ENCODE measurements at places on chromosomes 13 and 19.

DNA sequence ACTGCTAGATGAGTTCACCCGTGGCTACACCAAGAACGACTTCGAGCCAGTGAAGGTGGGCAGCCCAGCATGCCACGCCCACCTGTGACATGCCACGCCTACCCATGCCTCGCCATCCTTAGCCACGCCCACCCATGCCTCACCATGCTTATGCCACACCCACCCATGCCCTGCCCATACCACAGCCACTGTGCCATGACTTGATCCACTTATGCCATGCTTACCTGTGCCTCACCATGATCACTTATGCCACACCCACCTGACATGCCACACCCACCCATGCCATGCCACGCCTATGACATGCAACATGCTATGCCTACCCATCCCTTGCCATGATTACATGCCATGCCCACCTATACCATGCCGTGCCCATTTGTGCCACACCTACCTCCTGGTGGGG, 12.9 kb upstream of the USE1 start:
- peak; percentile 25 for DNase-seq

GRCh38 chr19:525857-526419, 5.6 kb upstream of the CDC34 start:
- no peak for DNase-seq

DNA sequence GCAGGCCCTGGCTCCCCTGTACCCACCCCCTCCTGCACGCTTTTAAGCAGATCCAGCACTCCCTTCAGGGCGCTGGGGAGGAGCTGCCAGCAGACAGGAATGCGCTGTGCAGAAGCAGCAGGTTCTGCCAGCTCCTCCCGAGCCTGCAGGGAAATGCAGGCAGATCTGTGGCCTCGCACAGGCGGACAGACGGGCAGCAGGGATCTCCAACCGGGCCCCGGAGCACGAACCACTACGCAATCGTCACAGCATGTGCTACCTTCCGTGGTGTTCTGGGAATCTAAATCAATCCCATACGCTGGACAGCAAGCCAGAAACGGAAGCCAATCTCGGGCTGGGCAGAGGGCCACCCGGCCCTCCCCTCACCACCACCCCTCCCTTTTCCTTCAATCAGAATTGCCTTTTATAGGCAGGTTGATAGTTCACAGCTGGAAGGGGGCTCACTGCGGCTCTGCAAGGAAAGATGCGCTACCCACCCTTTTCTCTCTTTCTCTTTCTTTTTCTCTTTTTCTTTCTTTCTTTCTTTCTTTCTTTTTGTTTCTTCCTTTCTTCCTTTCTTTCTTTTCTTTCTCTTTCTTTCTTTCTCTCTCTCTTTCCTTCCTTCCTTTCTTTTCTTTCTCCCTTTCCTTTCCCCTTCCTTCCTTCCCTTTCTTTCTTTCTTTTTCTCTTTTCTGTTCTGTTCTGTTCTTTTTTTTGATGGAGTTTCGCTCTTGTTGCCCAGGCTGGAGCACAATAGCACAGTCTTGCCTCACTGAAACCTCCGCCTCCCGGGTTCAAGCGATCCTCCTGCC, 99.9 kb downstream of the GNG7 start:
- no peak for DNase-seq

GRCh38 chr13:100658363-100658762, 16.2 kb downstream of the TMTC4 start:
- no peak for DNase-seq

DNA sequence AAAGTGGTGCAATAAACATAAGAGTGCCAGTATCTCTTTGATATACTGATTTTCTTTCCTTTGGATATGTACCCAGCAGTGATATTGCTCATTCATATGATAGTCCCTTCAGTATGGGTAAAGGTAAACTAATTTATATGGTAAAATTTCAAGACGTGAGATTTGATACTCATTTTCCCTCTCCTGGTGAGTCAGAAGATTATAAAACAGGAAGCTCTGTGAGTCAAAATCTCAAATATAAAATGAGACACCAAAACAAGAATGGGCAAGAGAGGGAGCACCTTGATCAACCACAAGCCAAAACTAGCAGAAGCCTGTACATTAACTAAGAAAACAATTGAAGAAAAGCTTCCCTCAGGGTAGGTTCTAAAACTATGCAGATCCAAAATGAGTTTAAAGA, 216.3 kb downstream of the SLITRK6 start:
- DNase-seq: no peak

- DNase-seq: no peak
Measured at GRCh38 chr19:55368701-55369563, 1.3 kb downstream of the IL11 start.

GRCh38 chr13:37313372-37313771, 207.9 kb upstream of the CSNK1A1L start:
- no peak for DNase-seq

- DNase-seq: peak; percentile 24
Measured at GRCh38 chr19:34475026-34475974, 6.3 kb upstream of the WTIP start.

GRCh38 chr13:109606520-109606919, 179.9 kb downstream of the IRS2 start:
- no peak for DNase-seq

DNA sequence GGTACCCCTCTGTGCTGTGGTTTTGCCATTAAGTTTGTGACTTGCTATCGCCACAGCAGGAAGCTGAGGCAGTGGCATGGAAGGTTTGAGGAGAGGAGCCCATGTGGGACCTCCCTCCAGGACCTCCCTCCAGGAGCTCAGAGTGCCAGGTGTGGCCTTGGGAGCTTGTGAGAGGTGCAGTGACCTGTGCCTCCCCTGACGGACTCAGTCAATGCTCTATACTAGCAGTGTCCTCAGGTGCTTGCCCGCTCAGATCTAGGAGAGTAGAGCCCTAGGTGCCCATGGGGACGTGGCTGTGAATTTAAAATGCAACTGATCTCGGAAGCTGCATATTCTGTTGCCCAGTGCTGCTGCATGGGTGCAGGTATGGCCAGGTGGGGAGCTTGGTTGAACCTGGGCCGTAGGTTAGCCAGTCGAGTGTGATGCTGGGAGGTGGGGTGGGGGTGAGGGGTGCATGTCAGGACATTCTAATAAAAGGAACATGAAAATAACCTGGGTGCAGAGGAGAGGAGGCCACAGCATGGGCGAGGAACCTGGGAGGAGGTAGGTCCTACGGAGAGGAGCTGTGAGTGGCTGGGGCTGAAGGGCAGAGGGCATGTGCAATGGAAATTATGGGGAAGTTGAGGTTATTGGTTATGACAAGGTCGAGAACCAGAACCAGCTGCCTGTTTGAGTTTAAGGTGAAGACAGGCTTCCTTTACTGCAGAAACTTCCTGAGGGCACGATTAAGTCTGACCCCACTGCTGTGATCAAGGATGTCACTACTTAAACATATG, 41.6 kb downstream of the TEX29 start:
- DNase-seq: no peak

- no peak for DNase-seq
Measured at GRCh38 chr13:101475536-101475935, 23.1 kb downstream of the ITGBL1 start.

DNA sequence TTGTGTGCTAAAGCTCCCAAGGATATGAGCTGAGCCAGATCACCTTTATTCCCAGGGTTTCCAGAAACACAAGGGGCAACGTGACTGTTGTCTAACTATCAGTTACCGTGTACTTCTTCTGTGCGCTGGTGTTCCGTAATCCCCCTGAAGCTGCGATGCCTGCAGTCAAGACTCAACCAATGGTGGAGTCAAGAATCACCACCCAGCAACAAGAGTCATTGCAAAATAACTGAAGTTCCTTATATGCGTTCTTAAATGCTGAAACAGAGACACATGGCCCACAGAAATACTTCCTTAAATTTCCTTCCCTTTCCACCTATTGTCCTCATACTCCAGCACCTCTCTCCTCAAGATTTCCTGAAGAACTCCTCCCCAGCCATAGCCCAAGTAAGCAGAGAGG, 200.2 kb downstream of the KATNAL1 start:
- no peak for DNase-seq

- DNase-seq: no peak
Measured at GRCh38 chr13:26026211-26026610, 25.6 kb downstream of the SHISA2 start.

DNA sequence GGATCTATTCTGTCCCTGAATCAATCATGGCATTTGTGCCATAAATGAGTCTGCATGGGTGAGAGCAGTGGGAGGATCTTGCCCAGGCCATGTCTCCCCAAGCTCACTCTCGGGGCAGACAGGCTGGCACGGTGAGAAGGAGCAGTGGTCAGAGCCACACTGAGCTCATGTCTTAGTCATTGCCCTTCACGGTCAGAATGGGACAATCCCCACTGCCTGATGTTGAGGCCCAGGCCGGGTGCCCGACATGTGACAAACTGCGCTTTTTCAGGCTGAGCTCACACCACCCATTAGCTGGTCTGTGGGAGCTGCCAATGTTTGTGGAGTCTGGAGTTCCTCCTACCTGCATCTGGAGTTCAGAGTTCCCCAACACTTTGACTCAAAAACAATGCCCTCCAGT, 481.9 kb downstream of the COG6 start:
- DNase-seq: peak; percentile 19

DNA sequence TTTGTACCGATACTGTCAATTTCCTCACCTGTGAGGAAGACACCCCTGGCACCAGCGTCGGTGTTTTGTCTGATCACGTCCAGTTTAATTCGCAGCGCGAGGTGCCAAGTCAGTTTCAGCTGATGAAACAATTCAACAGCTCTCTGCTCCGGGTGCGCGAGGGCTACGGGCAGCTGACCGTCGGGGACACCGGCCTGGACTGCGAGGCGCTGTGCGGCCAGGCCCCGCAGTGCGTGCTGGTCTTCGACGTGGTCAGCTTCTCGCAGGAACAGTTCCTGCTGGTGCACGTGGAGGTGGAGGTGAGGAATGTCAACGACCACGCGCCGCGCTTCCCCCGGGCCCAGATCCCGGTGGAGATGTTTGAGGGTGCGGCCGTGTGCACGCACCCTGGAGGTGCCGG, 171.5 kb downstream of the OLFM4 start:
- no peak for DNase-seq

DNA sequence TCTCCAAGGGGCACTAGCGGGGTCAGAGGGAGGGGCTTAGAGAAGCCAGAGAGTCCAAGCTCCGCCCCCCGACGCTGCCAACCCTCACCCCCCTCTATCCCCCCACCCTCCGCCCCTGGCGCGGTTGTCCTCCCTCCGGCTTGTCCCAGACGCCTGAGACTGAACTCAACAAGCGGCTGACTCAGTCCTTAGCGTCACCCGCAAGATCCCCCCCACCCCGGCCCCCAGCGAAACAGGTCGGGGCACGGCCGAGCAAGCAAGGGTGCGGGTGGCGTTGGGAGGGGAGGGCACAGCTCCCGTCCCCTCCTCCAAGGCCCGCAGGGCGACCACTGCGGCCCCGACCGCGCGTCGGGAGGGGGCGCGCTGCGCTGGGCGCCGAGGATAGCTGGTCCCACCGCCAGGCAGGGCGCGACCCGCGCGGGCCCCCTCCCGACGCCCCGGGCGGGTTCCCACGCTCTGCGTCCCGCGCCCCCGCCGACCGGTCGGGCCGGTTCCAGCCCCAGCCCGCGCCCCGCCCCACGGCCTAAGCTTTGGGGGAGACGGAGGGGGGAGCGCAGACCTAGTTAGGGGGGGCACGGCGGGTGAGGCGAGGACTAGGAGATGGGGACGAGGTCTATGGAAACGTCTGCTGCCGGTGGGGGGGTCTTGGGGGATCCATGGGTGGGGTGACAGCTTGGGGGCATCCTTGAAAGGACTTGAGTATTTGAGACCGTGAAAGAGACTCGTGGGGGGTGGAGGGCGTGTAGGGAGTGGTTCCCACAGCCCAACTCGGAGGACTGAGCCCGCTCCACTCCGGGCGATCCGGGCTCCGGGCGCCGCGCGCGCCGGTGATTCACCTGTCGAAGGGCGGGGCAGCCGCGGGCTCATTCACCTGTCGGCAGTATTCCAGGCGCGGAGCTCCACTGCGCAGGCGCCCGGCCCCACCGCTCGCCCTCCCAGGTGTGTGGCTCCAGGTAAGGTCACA, 5.1 kb downstream of the NOTCH3 start:
- no peak for DNase-seq

DNA sequence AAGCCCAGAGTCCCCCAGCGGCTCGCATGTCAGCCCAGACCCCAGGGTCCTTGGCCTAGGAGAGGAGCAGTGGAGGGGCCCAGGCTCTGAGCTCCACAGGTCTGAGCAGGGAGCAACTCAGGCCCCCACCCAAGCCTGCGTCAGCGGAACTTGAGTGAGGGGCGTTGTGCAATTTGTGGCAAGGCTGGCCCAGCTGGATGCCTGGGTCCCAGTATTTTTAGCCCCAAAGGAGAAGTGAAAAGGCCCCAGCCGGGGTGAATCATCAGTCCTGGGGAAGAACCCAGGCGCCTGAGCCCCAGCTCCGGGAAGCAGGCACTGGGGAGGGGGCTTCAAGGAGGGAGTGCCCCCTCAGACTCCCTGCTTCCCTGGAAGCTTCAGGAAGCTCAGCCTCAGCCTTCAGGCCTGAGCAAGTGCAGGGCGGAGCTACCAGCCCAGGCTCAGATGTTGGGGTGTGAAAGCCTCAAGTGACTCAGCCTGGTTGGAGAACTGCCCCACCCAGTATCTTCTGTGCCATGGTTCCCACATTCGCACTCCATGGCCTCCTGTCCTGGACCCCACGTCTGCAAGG, 7.2 kb downstream of the MED29 start:
- DNase-seq: peak; percentile 67
